ENCODE measurements at places on chromosomes 12 and 14.
A peak's percentile ranks its signal among the peaks of the same experiment; 100 is the strongest.

DNA sequence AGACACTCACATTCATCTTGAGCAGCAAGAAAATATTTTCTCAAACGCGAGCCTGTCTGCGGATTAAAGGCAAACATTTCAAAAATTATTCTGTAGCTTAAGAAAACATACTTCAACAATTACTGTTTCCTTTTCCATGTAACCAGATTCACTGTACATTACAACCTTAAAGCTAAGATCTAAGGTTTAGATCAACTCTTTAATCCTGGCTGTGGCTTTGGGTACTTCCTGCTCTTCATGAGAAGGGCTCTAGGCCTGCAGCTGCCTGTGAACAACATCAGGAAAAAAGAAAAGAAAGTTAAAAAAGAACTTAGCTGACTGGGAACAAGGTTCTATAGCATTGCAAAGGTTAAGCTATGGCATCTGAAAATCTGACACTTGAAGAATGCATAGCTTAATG, 21.4 kb upstream of the PIWIL1 start:
- DNase-seq = no peak

DNA sequence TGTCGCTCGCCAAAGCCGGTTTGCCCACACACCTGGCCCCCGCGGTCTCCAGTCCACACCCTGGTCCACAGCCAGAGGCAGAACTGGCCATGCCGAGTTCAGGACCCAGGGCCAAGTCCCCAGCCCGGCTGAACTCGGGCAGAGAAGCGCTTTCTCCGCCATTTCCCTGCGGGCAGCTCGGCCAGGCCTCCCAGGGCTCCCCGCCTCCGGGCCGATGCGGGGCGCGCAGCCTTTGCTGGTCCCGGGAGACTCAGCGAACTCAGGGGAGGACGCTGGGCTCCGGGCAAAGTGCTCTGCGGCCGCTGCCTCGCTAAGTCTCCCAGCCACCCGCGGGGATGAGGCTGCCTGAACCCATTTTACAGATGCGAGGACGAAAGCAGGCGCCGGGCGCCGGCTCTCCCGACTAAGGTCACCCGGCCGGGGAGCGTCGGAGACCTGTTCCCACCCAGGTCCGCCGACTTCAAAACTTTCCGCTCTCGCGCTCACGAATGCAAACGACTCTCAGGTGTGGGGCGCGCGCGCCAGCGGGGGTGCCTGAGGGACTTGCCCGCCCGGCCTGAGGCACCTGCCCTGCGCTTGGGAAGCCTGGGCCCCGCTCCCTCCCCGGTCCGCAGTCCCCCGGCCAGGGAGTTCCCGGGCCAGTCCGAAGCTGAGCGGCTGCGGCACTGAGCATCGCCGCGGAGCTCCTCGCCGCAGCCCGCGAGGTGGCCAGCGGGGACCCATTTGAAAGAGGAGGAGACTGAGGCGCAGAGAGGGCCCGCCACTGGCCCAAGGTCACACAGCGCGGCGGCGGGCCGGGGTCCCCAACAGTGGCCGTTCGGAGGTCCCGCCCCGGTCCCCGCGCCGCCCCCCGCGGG, 627 bp downstream of the TESC start:
- no peak for DNase-seq

DNA sequence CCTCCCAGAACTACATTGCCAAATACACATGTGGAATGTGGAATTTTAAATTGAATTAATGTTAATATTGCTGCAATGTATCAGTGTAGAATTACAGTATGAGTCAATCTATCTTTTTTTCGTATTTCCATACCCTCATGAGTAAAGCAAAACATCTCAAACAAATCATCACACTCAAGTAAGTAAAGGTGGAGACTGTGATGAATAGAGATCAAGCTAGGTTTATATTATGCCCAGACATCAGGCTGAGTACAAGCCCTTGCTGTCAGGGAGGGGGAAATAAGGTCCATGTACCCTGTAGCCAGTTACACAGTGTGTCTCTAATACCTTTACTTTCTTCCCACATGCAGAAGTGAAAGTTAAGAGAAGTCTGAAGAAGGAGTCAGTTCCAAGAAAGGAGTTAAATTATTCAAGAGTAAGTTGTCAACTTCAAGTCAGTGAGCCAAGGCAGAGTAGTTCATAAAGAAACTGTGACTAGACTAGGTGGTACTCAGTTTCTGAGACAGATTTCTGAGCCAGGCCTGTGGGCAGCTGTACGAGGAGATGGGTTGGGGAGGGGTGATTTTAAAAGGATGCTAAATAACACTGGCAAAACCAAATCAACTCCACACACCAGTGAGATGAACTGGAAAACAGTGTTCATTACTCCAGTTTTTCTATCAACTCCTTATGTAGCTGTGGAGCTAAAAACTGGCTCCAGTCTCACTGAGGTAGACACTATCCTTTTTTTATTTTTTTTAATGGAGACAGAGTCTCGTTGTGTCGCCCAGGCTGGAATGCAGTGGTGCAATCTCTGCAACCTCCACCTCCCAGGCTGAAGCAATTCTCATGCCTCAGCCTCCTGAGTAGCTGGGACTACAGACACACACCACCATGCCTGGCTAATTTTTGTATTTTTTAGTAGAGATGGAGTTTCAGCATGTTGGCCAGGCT, 23.8 kb upstream of the STK38L start:
- DNase-seq = no peak

GRCh38 chr12:7054925-7055324, 5.6 kb upstream of the C1S start:
- DNase-seq = no peak

DNA sequence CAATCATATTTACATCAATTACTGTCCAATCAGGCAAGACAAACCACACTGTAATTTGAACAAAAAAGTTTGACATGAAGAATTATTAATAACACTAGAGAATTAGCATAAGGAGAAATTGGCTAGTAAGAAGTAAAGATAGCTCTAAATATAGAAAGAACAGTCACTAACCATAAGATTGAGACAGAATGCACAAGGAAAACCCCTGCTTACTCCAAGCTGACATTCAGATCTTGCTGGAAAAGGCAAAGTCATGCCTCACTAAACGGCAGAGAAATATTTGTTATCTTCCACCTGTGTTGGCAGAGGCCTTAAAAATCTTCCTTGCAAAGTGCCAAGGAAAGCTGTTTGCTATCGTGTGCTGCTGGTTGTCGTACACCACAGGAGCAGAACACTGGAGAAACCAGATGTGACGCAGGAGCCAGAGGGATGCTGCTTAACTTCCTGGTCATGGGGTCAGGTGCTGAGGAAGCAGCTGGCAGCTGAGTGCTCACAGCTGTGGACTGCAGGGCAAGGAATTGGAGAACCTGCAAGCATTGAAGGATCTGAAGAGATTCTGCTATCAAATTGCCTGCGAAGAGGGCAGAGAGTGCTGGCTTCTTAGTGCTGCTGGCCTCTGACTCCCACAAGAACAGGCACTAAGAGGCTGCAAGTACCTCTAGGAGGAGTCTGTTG, 1323.3 kb downstream of the LRFN5 start:
- DNase-seq = no peak

GRCh38 chr14:69636718-69637480, 25.5 kb downstream of the SUSD6 start:
- no peak for DNase-seq

GRCh38 chr12:124165695-124166094, 129.2 kb upstream of the RFLNA start:
- DNase-seq = no peak

GRCh38 chr14:34742270-34743115, 28.1 kb upstream of the CFL2 start:
- no peak for DNase-seq

- DNase-seq = no peak
Observed at GRCh38 chr12:108807996-108808769, 49.2 kb downstream of the SSH1 start.

GRCh38 chr12:31749024-31749704, 20.3 kb upstream of the AMN1 start:
- DNase-seq = peak; percentile 51

GRCh38 chr12:123269395-123269892, 2.2 kb downstream of the CDK2AP1 start:
- no peak for DNase-seq

- no peak for DNase-seq
Observed at GRCh38 chr14:91509083-91509877, 830 bp downstream of the PPP4R3A start.

- DNase-seq = peak; percentile 63
Observed at GRCh38 chr14:103871596-103872480, 24.5 kb upstream of the PPP1R13B start.

- DNase-seq = no peak
Observed at GRCh38 chr12:76424941-76425340, 76.7 kb upstream of the BBS10 start.

DNA sequence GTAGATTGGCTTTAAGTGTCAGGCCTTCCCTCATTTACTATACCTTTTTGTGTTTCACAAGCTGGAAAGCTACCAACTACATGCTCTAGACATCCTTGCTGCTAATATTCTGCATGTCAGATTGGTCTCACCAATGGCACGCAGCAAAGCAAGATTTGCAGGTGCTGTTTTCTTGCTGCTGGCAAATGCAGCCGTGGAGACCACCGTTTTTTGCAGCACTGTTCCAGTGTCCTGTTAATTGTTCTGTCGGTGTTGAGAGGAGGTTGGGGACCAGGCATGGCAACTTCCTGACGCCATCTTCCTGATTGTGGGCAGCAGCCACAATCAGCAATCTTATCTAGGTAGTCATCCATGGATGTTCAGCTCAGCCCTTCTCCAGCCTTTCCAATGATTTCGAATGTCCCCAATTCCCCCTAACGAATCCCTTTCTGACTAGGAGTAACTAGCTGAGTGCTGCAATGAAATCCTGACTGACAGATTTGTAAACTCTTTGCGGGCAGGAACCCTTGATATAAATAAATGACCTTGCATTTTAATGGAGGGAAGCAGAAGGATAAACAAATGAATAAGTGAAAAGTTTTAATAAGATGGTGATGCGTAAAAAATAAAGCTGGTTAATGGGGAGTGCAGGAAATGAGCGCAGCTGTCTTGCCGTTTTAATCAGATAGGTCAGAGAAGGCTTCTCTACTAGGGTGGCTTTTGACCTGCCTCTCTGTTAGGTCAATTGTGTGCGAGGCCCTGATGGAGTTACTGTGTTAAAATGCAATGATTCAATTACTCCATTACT, 574 bp upstream of the CRADD start:
- no peak for DNase-seq

DNA sequence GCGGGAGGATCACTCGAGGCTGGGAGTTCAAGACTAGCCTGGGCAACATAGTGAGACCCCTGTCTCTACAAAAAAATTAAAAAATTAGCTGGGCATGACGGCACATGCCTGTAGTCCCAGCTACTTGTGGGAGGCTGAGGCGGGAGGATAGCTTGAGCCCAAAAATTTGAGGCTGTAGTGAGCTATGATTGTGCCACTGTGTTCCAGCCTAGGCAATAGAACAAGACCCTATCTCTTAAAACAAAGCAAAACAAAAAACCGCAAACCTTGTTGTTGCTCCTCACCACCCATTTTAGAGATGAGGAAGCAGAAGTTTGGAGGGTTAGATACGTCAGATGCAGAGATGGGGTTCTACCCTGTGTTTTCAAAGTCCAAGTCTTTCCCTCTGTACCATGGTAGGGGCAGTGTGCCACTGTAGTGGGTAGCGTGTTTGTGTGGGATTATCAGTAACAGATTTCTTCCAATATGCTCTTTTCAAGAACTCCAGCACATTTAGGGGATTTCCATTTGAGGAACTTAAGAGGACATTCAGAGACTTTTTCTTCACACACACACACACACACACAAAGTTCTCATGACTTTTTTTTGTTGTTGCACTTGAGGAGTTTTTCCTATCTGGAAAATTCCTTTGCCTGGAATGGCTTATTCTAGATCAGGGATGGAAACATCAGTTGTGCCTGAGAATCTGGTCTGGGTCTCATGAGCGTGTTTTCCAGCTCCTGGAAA, 186.5 kb downstream of the CHST11 start:
- no peak for DNase-seq

DNA sequence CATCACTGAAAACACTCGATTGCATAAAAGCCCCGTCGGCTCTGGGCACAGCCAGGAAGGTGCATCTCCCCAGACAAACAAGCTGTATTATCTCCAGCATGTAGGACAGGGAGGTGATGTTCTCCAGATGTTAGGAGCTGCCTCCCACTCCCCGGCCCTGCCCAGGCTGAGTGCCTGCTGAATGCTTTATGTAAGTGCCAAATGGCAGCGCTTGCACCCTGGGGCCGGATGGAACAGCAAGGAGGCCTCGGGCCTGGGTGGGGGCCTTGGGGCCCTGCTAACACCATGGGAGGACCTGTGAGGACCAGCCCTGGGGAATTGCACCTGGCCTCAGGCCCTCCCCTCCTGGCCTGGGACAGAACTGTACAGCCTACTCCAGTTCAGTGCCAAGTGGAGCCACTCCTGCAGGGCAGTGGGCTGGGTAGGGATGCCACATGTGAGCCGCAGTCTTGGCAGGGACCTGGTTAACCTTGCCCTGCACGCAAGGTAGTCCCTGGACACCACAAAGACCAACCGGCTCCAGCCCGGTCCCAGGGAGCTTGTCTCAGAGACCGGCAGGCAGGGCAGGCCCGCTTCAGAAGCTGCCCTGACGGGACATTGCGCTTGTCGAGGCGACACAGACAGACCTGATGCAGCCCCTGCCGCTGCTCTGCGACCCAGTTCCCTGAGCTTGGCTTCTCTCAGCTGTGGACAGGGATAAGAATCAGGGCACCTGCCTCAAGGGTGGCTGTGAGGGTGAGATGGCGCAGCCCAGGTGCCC, 35.3 kb upstream of the PPP1R13B start:
- DNase-seq = no peak

- no peak for DNase-seq
Observed at GRCh38 chr12:124188084-124188483, 106.8 kb upstream of the RFLNA start.

DNA sequence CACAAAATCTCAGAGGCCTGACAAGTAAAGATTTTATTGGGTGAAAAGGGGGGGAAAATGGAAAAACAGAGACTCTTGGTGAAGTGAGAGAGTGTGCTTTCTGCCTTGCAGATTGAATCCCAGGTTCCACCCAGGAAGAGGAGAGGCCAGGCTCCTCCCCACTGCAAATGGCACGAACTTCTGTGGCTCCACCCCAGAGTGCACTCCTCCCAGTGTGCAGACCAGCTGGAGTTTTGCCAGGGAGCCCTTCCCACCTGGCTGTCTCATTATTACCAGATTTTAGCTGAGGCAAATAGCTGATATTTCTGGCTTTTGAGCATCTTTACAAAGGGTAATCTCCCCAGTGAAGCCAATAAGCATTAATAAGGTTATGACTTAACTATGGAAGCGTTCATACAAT, 51.9 kb downstream of the TESPA1 start:
- no peak for DNase-seq

GRCh38 chr14:66944872-66945271, 244.4 kb upstream of the GARIN2 start:
- no peak for DNase-seq

- no peak for DNase-seq
Observed at GRCh38 chr12:96421014-96421413, 20.8 kb upstream of the CDK17 start.

DNA sequence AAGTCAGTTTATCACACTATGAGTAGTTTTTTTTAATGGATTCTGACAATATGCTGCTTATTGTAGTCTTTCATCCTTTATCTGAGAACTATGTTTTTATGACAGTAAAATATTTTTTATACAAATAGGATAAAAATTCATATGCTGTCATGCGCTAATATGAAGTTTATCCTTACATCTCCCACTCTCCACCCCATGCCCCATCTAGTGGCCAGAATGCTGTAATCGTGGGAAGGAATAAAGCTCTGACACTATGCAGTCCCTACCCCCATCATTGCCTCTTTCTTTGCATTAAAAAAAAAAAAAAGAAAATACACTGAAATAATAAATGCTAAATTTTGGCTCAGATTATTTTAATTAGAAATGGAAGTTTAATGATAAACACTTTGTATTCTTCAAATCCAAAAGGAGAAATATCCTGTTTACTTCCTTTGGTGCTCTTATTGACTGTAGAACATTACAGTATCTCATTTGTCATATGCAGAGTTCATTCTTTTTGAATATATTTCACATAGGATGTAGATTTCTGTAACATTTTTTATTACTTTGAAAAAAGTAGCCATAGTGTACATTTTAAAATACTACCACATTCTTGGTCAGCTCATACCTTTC, 145.9 kb upstream of the SLCO1C1 start:
- no peak for DNase-seq
